Non-pigmented ciliary epithelial cell (primary cell): ENCODE measurements at places on chromosomes 5 and 9.

DNA sequence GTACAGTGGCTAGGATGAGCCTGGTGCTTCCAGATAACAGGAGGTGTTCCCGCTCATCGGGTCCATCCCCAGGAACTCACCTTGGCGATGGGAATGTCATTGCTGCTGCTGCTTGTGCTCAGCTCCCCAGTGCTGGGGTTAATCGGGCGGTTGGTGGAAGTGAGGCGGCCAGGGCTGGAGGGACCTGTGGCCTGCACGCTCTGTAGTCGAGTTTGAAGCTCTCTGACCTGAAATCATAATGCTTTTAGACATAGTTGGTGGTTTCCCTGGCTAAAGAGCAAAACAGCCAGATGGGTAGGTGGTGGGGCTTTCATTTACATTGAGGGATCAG lies 108.5 kb downstream of the DCP2 start:
- DNase-seq, result no peak

DNA sequence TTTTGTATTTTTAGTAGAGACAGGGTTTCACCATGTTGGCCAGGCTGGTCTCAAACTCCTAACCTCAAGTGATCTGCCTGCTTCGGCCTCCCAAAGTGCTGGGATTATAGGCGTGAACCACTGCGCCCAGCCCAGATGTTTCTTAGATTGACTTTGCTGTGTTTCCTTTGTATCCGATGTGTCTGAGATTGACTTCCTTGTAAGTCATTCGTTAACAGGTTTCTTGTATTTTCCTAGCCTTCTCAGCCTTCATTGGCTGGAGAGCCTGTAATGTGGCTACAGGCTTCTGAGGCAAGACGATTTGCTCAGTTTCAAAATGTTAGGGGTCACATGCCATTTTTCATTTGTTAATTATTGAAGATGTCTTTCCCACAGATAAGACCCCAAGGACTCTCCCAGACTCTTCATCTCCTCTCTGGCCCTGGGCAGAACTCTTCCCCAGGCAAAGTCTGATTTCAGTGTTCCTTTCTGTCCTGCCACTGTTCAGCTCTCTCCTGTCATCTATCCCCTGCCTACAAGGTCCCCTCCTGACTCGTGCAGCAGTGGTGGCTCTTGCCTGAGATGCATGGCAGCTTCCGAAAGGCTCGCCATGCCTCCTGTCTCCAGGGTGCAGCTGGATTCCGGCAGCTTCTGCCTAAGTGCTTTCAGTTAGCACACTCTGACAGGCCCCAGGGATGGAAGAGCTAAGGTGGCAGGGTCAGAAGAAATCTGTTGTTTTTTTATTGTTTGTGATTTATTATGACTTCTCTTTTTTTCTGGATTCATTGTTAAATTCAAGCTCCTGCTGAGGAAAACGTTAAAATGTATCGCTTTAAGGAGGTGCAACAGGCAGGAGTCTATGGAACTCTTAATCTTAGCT lies 206.4 kb downstream of the AOPEP start:
- no peak for DNase-seq

DNA sequence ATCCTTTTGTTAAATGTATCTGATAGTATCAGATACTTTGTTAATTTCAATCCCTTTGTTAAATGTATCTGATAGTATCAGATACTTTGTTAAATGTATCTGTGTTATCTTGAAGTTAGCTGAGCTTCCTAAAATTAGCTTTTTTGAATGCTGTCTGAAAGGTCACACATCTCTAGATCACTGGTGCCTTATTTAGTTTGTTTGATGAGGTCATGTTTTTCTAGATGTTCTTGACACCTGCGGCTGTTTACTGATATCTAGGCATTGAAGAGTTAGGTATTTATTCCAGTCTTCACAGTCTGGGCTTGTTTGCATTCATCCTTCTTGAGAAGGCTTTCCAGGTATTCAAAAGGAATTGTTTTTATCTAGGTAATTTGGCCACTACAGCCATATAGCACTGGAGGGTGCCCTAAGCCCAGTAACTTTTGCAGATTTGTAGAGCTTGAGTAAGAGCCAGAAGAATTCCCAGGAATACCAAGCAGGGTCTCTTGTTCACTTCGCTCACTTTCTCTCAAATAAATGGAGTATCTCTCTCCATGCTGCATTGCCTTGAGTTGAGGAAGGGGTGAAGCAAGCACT lies 435.4 kb upstream of the GRAMD2B start:
- no peak for DNase-seq

DNA sequence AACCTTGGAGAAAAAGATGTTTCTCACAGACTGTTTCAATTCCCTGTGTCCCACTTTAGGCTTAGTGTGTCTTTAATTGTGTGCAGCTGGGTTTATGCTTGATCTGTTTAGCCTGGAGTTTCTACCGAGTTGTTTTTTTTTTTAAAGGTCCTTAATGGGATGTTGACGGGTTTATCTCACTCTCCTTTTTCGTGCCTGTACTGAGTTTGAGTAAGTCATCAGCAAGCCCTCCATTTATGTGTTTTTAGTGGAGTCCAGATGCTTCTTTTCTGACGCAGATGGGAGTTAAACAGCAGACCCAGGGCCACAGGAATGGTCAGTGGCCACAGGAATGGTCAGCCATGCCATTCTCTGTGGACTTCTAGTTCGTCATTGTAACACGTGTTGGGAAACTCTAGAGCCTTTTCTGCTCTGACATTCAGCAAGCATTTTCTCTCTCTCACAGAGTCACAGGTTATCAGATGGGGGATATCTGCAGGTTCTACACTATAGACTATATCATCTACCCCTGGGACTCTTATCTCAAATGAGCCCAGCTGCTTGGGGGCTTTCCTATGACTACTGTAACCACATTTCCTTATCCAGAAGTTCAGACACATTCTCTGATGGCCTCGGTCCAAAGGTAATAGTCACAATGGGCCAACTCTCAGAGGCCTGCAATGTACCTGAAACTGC lies 190.5 kb downstream of the TTLL11 start:
- peak; percentile 98 for DNase-seq

DNA sequence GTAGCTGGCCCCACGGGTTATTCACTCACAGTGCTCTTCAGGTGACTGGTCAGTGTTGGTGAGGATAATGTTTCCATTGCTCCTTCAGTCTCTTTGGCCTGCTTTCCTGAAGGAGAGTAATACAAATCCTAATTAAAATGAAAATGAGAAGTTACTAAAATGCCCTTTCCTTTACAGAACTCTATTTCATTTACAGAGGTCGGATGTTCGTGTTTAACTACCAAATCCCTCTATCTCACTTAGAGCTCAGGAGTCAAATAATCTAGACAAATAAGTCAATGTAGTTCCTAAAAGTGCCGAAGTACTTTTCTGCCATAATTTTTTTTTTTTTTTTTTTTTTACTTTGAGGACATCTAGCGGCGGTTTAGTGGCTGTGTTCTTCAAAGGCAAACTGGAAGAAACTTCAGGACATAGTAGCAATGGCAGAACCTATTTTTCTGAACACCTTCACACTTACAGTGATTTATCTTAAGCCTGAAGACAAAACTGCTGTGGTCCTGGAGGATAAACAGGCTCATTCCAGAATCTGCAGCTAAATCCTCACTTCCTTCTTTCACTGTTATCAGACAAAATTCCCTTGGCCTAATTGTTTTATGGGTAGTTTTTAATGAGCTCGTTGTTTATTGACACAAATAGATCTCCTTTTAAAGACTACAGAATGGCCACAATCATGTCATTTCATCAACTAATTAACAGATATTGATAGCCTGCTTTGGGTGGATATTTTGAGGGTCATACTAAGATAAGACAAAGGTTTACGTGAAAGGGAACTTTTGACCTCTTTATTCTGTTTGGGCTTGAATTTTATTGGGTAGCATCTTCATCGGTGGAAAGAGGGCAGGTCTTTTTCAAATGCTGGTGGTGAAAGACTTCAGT lies 207.6 kb upstream of the DMRTA1 start:
- no peak for DNase-seq

DNA sequence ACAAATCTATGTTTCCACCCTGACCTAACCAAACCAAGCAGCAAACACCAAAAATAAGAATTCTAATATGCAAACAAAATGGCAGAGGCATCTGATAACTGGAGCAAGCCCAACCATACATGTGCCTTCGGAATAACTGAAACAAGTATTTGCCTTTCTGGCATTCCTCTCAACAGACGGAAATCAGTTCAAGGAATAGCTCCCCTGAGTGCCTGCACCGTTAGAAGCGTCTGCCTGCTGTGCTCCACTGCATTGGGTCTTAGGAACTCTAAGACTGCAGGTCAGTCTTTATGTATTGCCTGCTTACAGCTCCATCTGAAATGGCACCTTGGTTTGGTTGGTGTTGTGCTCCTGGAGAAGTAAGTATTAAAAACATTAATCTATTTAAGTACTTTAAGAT lies 98.5 kb downstream of the MRPS27 start:
- no peak for DNase-seq

- DNase-seq, result no peak
These were observed 219.0 kb downstream of the ZNF608 start for GRCh38 chr5:124527220-124527991.

- no peak for DNase-seq
These were observed 58.3 kb upstream of the SHB start for GRCh38 chr9:38127271-38127839.

DNA sequence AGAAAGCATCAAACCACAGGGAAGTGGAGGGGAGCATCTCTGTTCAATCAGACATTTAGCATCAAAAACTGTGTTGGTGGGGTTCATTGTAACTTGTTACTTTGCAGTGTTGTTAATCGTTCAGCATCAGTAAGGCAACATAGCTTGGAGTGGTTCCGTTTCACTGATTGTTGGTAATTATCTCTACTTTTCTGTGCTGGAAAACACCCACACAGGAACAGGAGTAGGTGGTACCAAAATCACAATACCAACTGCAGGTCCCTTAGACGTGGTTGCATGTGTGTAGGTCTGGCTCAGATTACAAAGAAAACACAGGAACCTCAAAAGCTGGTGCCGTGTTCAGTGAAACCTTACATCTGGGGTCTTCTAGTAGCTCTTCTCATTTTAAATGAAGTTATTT lies 146.8 kb downstream of the RNF180 start:
- no peak for DNase-seq

DNA sequence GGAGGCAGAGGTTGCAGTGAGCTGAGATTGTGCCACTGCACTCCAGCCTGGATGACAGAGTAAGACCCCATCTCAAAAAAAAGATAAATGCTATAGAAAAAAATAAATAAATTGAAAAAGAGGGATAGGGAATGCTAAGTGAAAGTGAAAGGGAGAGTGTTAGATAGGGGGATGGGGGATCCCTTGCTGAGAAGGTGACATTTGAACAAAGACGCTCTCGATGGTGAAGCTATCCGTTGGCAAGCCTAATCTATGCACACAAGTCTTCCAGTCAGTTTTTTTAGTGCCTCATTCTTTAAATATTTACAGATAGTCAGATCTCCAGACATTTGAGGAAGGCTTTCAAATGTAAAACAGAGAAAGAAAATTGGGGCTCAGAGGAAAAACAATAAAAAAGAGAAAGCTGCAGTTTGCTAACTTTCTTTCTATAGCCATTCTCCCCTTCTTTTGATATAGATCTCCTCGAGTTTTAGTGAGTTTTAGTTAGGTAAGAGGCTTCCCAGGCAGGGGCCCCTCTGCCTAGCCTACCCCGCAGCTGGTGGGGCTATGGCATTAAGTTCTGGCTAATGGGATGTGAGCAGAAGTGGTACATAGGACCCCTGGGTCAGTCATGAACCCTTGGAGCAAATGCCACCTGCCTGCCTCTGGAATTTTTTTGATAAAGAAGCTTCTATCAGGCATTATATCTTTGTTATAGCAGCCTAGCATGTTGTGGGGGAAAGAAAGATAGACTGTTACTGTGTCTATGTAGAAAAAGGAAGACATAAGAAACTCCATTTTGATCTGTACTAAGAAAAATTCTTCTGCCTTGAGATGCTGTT lies 12.0 kb downstream of the GLRX start:
- DNase-seq, result no peak

GRCh38 chr9:97604901-97605645 lies 28.1 kb downstream of the TSTD2 start:
- DNase-seq, result no peak

- DNase-seq, result no peak
These were observed 38.4 kb upstream of the HAND1 start for GRCh38 chr5:154516475-154516874.

- no peak for DNase-seq
These were observed 17.4 kb upstream of the IL13 start for GRCh38 chr5:132640613-132641012.

- peak; percentile 66 for DNase-seq
These were observed 48.1 kb downstream of the FOCAD start for GRCh38 chr9:20732118-20732517.

DNA sequence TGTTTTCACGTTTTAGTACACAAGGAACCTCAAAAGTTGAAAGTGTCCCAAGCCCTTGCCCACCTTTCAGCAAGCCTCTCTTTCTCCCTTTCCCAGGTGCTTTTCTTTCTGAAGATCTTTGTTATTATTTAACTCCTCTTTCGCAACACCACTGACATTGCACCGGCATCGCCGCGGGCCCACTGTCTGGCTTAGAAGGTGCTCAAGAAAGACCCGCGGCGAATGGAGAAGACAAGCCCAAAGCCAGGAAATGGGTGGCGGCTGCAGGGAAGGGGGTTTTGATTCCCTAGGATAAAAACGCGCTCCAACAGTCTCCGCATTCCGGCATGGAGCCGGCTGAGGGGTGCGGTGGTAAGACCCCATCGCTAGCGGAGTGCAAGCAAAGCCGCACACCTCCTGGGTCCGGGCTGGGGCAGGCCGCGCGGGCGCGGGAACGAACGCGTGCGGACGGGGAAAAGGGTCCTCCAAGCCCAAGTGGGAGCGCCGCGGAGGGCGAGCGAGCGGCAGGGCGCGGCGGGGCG lies 404 bp upstream of the AFAP1L1 start:
- no peak for DNase-seq

DNA sequence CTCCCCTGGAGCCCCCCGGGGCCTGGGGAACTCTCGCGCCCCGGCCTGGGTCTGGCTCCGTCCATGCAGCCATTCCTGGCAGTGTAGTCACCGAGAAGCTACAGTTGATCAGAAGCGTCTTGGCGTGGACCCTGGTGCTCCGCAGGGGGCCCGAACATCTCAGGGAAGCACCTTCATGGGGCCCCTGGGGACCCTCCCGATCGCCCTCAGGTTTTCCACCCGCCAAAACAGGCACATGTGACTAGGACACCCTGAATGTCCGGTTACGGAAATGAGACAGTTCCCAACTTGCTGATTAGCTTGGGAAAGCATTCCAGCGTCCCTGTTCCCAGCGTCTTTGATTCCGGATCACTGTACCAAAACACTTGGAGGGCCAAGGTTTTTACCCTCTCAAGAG lies 472 bp downstream of the FBXO4 start:
- no peak for DNase-seq

GRCh38 chr9:108444400-108445358 lies 411.1 kb downstream of the ACTL7B start:
- peak; percentile 89 for DNase-seq
